ENCODE measurements at places on chromosomes 2 and 18.

DNA sequence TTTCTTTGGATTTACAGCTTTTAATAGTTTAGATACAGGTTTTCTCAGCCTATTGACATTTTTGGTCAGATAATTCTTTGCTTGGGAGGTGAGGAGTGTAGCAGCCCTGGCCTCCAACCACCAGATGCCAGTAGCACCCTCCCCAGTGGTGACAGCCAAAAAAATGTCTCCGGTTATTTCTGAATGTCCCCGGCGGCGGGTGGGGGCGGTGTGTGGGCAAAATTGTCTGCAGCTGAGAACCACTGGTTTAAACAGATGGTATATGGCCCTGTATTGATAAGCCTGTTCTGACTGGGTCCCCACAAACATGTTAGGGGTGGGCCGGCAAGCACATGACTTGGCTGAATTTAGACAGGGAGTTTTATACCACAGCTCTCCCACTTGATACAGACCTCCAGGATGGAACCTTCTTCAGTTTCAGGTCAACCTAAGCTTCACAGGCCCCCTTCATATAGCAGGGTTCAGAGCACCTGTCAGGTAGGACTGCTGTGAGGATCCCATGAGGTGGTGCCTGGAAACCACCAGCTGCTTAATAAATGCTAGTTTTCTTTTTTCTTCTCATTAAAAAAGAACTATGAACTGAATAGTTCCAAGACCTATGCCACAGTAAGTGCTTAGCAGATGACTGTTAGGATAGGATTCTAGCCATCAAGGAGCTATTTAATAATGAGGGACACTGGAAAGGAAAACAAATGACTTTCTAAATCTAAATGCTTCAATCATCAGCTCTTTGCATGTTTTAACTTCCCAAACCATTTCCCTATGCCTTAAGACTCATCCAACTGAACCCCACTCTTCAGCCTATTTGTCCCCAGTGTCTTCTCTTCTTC lies 18.1 kb downstream of the LPIN2 start:
- DNase-seq: no peak

- DNase-seq: no peak
These were observed 4.9 kb downstream of the KLHL30 start for GRCh38 chr2:238143239-238143951.

DNA sequence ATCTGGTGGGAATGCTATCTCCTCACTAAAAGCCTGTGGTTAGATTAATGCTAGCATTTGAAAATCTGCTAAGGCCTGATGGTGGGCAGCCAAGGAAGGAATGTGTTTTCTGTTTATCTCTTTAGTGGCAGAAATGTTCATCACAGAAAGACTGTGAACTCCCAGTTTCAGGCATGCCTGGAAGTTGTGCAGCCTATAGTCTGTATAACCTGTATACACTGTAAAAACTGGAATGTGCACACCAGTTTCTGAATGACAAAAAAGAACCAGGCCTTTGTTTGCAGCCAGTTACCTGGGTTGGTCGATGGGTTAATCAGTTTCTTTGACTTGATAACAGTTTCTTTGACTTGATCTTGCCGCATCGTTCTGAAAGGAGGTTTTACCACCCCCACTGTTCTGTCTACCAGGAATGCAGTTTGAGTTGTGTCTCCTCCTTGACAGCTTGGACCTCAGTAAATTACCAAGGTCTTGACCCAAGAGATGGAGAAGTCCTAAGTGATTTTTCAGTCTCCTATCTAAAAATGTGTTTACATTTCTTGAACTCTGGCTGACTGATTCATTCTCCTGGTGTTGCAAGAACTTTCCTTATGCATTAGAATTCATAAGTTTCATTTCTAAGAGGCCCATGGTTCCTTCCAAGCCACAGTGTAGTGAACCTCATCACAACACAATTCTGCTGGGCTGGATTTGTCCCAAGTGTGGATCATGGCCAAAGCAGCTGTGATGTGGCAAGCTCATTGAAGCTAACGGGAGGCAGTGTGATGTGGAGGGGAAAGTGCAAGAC lies 62.2 kb downstream of the KIAA2012 start:
- no peak for DNase-seq

DNA sequence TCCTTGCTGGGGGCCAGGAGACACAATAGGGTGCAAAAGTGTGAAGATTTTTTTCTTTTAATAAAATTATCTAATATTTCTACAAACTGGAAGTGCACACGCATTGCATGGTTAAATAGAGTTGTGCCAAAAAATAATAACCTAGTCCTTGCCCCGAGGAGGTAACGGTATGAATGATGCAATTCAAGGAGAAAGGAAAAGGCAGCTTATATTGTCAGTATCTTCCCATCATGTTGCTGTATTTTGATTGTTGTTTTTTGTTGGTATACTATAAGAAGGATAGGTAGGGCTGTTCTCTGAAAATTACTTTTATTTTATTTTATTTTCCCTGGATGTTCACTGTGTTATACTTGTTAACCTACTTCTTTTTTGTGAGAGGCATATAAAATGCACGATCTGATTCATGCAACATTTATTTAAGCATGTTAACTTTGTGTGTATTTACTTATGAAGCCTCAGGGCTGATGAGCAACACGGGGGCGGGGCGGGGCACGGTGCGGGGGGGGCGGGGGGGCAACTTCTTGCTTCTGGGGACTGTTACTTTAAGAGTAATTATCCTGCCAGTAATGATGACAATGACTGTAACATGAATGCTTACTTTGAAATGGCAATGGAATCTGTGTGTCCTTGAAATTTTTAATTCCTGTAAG lies 118.6 kb downstream of the AQP4 start:
- DNase-seq: no peak

DNA sequence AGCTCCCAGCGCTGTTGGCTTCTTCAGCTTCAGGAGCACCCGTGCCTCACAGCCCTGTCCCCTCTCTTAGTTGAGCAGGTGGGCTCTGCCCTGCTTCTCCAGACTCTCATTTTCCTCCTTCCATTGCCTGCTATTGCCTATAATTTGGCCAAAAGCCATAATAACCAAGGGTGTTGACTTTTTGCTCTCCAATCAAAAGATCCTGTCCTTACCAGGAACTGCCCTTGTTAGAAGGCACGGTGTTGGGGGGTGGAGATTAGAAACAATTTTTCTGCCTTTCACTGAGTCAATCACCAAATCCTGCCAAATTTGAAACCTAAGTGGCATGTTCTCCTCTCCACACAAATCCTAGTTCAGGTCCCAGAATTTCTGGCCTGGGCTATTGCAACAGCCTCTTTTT lies 16.7 kb upstream of the PDIA6 start:
- no peak for DNase-seq

GRCh38 chr2:84924173-84925106 lies 19.0 kb downstream of the TMSB10 start:
- no peak for DNase-seq

- no peak for DNase-seq
These were observed 4.7 kb downstream of the CAPG start for GRCh38 chr2:85405201-85406059.

DNA sequence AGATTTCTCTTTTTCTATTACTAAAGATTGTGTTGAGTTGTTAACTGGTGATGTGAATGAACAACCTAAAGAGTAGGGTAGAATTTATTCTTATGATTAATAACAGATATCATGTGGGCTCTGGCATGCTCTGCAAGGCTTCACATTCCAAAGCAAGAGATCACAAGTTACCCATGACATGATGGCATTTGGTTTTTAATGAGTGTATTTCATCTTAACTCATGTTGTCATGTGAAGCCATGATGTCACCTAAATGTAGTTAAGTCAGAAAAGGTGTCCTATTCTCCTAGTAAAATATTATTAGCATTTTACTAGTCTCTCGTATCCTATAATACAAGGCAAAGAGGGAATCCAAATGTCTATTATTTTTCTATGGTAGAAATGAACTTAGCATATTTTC lies 678.0 kb downstream of the ARHGAP15 start:
- DNase-seq: no peak

DNA sequence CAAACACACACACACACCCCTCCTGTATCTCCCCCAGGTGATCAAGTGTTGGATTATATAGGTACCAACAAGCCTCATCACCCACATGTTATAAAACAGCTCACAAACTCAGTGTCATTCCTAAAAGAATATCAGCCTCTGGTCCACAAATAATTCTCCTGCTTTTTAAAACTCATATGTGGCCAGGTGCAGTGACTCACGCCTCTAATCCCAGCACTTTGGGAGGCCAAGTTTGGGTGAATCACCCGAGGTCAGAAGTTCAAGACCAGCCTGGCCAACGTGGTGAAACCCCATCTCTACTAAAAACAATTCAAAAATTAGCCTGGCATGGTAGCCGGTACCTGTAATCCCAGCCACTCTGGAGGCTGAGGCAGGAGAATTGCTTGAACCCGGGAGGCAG lies 87.8 kb downstream of the LRATD1 start:
- DNase-seq: no peak

- DNase-seq: no peak
These were observed 462.6 kb upstream of the TMEFF2 start for GRCh38 chr2:192657362-192657761.

DNA sequence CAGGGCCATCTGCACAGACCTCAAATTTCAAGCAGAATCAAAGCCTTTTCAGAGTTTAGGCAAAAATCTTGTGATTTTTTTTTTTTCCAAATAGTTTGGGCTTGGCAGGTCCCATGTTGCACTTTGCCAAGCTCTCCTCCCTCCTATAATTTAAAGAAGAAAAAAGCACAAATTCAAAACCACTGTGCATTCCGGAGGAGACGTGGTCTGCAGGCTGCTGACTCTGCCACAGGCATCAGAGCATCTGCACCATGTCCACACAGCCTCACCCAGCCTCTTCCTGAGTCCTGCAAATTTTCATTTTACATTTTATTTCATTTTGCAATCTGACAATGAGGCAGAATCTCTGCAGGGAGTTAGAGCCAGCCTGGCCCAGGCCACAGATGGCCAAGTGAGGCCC lies 15.7 kb upstream of the GPC1 start:
- DNase-seq: no peak

GRCh38 chr2:190335225-190335559 lies 8.2 kb upstream of the INPP1 start:
- no peak for DNase-seq

DNA sequence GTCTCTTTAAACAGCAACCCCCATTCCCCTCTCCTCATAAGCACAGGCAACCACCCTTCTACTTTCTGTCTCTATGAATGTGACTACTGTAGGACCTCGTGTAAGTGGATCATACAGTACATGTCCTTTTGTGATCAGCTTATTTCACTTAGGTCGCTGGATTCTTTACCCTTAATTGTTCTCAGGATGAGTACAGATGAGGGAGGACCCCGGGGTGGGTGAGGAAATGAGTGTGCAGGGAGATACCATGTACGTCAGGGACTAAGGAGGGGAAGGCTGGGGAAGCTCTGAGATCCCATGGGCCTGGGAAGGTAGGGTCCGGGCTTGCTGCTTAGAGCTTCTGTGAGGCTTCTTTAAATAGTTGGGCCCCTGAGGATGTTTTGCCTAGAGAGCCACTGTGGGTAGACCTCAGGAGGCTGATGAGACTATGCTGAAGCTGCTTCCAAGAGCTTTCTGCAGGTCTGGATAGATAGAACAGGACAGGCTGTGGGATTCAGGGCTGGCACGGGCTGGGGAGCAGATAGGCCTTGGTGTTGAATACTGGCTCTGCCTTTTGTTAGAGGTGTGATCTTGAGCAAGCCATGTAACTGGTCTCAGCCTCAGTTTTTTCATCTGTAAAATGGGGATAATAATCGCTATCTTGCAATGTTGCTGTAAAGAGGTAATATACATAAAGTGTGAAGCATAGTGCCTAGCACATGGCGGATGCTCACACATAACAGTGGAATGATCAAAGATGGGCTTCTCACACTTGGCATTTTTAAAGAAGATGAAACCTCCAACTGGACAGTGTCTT lies 155.3 kb downstream of the PRKCE start:
- no peak for DNase-seq

- no peak for DNase-seq
These were observed 37.1 kb downstream of the EXOC6B start for GRCh38 chr2:72788756-72789155.

- DNase-seq: no peak
These were observed 11.1 kb upstream of the SATB2 start for GRCh38 chr2:199468561-199469513.

DNA sequence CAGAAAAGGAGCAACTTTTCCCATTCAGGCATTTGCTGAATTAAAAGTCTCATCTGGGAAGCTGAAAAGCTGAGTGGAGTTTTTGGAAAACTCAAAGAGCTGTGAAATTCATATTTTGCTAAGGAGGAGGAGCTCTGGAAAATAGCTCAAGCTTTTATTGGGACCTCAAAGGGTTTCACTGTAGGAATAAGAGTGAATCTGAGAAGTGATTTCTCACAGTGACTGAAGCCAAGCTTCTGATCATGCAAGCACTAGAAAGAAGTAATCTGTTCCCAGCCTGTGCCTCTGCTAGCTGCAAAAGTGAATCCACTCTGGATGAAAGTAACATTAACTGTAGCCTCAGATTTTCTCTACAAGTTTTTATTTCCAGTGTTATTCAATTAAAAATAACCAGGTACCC lies 283.3 kb downstream of the PTPRM start:
- no peak for DNase-seq

All from dorsolateral prefrontal cortex (tissue), 122 donors.